ENCODE measurements at places on chromosomes 2 and 18.

- DNase-seq = no peak
Measured at GRCh38 chr2:207487650-207488311, 42.0 kb upstream of the CREB1 start.

DNA sequence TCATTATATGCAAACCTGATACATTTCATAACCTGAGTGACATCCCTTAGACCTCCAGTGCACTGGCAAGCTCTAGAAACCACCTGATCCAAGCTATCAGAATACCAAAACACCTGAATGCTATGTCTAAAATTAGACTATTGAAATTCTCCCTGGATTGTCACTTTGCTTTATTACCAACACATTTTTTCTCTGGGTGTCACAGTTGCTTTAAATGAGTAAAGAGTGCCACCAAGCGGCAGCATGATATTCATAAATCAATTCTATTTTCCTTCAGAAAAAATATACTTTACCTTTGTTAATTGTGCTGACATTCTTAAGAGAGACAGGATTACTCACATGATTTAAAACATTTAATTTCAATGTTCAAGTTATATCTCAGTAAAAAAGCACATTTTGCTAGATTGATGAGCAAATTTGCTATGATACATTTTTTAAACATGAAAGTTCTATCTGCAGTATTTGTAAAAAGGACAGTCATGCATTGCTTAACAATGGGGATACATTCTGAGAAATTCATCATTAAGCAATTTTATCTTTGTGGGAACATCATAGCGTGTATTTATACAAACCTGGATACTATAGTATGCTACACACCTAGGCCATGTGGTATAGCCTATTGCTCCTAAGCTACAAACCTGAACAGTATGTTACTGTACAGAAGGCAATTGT lies 338.4 kb upstream of the SLC39A10 start:
- DNase-seq = no peak

DNA sequence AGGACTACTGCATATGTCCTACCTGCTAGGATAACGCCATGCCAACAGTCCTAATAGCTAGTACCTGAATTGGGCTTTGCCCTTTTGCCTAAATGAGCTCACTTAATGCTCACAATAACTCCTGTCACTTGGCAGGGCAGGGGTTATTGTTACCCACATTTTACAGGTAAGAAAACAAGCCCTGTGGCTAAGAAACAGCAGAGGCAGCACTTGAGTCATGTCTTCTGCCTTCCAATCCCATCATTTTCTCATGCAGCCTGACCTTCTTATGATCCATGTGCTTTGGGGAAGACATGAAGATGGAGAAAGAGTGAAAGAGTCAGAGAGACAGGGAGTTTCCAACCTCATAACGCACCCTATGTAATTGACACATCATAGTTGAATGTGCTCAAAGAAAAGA lies 33.6 kb upstream of the LPIN1 start:
- no peak for DNase-seq

DNA sequence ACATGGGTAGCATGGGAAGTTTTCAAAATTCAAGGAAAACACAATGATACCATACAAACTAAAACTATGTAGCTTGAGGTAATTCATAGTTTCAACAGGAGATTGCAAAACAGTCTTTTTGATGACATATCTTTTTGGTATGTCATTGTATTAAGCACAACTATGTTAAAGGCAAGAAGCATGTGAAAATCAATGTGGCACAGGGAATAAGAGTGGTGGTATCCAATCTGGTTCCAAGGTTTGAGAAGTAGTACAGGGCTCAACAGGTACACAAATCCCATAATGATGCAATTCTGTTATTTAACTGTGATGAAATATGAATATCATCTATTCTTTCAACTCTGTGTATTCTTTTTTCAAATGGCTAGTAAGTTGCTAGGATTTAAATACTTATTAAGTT lies 16.4 kb upstream of the DLX2 start:
- DNase-seq = no peak
